ENCODE measurements at places on chromosomes 1 and 21.
A peak's percentile ranks its signal among the peaks of the same experiment; 100 is the strongest.

DNA sequence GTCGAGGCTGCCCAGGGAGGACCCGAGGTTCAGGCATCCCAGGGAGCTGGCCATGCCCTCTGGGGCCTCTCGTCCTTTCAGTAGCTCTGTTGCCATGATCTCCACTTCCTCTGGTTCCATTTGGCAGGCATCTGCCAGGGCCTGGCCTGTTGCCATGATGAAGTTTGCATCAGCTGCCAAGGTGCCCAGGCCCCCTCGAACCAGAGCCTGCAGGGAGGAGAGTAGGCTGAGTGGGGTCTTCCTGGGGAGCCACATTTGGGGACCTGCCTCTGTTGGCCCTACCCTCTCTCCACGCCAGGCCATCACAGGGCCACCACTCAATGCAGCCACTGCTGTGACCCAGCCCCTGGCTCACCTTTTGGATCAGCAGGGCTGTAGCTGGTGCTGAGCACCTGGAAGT lies 16.4 kb upstream of the KIF21B start:
- no peak for DNase-seq

DNA sequence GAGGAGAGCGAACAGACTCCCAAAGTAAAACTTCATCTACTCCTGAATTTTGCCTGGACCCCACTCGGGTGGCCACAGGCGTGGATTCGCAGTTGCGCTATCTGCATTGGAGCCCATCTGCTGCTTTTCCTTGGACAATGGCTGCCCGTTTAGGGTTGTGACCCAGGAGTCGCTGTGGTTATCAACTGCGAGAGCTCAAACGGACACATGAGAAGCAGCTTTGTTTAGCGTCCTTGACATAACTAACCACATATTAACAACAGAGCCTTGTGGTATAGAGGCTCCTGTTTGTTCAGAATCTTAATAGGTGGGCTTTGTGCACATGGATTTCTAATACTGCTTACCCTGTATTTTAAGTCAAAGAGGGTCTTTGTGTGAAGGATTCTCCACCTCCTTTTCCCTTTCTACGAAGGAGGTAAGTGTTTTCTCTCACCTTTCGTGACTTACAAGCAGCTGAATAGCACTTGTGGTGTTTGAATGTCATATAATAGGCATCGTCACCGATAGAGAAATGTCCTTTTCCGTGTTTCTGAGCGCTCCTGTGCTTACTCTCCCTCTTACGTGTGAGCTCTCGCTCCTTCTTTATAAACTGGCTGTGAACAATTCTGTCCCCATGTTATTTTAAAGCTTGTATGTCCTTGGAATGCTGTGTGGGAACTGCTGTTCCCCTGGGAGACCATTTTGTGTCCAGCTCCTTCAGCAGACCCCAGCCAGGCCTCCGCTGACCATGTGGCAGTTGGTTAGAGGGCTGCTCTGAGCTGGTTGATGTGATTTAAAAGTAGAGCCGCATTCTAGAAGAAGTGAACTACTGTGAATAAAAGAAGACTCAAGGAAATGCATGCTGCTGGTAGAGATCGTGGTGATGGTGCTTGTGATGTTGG lies 441.4 kb downstream of the RPS6KC1 start:
- DNase-seq, result no peak

DNA sequence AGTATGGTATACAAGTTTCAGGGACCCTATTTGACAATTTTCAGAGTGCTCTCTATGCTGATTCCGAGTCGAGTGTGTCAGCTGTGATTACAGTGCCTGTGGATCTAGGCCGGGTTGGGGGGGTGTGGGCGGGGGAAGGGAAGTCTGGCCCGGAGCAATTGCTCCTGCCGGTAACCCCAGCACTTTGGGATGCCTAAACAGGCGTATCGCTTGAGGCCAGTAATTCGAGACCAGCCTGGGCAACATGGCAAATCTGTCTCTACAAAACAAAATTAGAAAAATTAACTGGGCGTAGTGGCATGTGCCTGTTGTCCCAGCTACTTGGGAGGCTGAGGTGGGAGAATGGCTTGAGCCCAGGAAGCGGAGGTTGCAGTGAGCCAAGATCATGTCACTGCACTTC lies 1.6 kb upstream of the IL10RB start:
- DNase-seq, result no peak

- no peak for DNase-seq
Measured at GRCh38 chr1:30857062-30857461, 51.5 kb downstream of the SDC3 start.

- DNase-seq, result no peak
Measured at GRCh38 chr1:10019561-10019960, 13.2 kb upstream of the UBE4B start.

DNA sequence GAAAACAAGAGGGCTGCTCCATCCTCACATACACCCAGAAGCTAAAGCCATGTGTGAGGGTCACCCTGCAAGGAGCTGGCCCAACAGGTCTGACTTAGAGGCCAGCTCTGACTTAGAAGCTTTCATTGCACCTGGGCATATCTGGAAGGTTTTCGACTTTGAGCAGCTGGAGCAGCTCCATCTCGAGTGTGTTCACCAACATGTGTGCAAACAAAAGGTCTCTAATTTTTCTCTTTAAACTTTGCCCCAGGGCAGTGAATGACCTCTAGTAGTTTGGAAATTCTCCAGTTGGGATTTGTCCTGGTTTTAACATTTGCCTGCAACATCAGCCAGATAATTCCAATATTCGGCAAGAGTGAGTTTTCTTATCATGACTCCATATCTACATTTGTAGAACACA lies 108.3 kb downstream of the TNR start:
- DNase-seq, result no peak

DNA sequence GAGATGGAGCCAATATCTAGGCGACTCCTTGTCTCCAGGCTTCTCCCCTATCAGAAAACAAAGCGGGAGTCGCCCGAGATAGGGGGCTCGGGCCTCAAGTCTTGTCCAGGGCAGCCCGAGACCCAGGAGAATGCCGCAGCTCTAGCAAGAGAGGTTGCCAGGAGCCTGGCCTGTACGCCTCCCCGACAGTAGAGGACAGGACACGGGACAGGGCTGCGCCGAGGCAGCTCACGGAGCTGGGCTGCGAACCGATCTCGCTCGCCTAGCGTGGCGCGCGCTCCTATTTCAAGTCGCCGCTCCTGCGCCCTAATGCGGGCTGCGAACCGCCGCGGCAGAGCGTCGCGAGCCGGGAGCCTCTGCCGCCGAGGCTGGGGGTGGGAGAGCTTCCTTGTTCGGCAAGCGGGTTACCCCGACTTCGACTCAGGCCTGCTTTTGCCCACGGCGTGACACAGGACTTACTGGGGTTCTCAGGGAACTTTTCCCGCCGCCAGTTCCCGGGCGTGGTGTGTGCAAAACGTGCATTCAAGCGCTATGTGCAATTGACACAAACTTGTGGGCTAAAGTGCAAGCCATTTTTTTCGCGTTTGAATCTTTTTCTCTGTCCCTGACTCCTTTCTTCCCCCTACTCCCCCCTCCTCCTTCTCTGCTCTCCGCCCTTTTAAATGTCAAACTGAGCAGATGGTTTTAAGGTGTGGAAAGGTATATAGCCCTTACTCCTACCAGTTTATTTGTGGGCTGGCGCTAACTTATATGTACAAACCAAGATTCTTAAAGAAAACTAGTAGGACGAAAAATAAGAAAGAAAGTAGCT lies 2.4 kb upstream of the PROX1 start:
- no peak for DNase-seq

DNA sequence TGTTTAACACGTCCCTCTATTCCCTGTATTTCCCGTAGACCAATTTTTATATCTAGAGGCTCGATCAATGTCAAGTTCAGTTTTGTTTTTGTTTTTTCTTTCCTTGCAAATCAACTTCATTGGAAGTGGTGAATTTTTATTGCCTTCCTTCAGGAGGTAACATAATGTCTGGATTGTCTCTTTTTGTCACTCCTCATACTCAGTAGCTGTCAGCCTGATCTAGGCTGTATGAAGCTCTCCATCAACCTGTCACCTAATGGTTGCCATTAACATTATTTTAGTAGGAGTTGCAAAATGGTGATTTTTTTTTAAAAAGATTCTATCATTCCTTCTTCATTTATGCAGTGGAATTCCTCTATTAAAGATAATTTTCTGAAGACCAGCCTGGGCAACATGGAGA lies 49.7 kb upstream of the KIF26B start:
- no peak for DNase-seq

DNA sequence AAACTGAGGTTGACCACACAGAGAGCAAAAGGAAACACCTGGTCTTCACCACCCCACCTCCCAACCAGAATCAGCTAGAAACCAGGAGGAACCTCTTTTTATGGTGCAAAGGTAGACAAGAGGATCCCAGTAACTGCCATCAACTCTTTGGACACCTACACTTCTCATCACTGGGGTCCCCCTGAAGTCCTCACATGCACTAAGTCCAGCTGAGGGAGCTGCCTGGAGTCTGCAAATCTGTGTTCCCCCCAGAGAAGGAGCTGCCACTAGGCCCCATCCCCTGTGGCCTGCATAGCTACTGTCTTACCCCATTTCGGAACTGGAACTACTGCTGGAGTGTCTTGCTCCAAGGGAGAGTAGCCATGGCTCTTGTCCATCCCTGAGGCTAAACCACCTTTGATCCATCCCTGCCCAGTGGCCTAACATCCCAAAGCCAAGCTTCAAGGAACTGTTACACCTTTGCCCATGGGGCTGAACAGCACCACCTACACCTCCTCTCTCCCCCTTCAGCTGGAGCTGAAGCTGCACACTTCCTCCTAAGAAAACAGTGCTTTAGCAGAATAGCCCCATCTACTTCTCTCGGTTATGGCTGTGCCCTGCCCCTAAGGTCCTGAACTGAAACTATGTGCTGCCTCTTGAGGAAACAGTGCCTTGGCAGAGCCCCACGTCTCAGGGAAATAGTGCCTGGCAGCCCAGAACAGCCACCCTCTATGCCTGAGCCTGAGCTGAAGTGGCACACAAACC lies 85.4 kb upstream of the CD53 start:
- DNase-seq, result peak; percentile 3

DNA sequence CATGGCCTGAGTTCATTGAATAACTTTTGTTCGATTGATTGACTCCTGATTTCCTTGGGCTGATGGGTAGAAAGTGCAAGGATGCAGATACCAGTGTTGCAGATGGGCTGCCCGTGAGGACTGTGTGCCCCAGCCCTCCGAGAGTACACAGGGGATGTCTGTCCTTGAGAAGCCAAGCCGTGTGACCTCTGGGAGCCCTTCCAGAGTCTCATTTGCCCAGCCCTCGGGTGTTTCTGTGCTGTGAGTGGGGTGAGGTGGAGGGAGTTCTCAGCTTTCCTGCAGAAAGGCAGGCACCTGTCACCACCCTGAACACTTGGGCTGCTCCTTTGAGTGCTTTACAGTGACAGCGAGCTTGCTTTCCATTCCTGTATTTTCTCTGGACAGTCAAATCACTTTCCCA lies 96.4 kb upstream of the CACNA1E start:
- no peak for DNase-seq

DNA sequence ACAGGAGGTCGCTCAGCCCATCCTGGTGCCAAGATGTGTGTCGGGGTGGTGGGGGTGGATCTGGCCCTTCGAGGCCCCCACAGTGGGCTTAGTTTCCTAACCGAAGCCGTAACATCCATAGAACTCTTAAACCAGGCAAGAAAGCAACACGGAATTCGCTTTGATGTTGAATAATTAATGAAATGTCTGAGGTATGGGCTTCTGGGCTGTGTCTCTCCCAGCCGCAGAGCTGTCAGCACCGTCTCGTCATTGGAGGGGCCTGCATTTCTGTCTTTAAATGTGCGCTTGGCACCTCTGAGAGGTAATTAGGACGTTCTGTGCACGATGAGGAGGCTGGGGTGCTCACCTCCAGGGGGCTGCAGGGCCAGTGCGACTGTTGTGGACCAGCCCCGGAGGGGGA lies 13.3 kb upstream of the PLCH2 start:
- DNase-seq, result no peak

- no peak for DNase-seq
Measured at GRCh38 chr1:106798991-106799390, 257.5 kb upstream of the PRMT6 start.

DNA sequence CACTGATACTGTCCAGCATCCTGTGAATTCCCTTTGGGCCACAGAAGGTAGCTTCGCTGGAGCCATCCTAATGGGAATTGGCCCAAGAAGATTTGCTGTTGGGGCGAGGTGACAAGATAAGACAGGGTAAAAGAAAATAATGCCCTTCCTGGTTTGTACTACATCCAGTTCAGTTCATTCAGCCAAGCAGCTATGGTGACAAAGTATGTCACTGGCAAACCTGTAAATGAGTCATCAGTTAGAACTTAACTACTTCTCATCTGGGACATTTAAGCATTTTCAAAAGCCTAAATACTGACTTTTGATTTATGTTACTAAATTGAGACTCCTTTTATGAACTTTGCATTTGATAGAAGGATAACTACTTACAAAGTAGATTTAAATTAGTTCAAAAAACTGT lies 54.2 kb downstream of the WDR64 start:
- no peak for DNase-seq

DNA sequence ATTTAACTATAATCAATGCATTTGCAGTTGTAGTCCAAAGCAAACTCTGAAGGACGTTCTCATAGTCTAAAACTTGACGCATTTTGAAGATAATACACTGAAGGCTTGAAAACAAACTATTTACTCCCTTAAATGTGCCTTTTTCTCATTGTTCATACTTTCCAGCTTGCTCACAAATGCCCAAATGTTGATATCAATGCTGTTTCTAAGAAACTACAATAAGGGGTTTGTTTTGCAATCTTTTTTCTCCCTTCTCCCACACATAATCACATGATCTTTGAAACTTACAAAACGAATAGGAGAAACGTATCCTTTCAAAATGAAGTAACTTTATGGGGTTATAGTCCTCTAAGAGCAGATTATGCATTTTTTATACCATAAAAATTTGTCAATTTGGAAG lies 508.7 kb downstream of the DPYD start:
- DNase-seq, result no peak
